NCI-H2029 treated with DMSO at 0.1 percent for 48 hours (cell line): ENCODE measurements at places on chromosomes 5 and 9.

DNA sequence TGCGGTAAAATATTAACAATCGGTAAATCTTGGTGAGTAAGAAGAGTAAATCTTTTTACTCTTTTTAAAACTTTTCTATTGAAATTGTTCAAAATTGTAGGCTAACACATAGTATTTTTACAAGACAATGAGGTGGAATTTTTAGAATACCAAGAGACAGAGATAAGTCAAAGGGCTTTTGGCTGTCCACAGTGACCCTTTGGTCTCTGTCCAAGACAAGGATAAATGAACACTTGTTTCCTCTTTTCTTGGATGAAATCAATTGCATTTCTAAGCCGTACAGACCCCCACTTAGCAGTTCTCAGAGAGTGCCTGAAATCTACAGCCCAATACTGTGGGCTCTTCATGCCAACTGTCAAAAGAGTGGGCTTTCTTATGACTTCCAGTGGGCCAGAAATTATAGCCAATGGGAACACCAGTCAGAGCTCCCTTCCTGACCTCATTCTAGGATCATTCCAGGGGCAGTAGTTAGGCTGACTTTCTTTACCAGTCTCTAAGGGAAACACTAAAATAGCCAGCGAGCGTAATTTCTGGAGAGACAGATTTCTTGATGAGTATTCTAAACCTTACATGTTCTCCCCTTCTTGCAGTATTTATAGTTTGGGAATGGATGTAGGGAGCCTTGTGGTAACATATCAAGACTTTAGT is 74.1 kb downstream of the GALNT10 start:
- DNase-seq = no peak

GRCh38 chr9:127887792-127888191 is 10.3 kb upstream of the AK1 start:
- DNase-seq = no peak

DNA sequence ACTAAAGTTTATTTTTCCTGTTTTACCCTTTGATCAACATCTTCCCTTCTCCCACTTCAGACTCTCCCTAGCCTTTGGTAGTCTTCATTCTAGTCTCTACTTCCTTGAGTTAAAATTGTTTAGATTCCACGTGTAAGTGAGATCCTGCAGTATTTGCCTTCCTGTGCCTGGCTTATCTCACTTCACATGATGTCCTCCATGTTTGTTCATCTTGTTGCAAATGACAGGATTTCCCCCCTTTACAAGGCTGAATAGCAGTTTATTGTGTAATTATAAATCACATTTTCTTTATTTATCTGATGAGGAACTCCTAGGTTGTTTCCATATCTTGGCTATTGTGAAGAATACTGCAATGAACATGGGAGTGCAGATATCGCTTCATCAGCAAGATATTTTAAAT is 461.7 kb downstream of the CHSY3 start:
- no peak for DNase-seq

DNA sequence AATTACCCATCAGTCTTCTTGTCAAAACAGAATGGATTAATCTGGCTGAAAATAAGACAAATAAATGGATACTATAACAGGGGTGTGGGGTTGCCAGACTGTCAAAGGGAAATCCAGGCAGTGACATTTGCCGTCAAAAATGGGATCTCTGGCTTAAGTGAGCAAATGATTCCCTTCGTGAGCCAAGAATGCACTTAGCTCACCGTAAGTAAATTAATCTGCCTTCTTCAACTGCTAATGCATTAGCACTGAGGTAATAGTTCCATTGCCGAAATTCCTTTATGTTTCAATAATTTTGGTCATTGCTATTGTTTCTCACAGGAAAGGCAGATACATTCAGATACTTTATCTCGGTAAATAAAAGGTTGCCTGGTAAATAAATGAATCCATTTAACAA is 377.8 kb downstream of the KIAA0825 start:
- DNase-seq = no peak

DNA sequence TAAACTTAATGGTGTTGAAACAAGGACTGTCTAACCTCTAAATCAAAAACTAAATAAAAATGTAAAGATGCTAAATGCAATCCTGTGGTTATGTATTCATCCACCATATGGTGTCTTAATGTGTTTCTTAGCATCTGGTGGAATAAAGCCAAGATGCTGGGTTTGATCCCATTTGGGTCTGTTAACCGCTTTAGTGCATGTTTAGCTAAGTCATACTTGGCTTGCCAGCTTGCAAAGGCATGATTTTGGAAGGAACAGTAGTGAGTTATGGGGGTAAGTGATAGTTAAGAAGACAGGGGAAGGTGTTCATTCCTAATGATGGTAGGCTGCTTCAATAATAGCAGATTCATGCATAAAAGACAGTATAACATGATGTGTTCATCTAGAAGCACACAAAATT is 139.0 kb upstream of the SLC27A6 start:
- DNase-seq = no peak

DNA sequence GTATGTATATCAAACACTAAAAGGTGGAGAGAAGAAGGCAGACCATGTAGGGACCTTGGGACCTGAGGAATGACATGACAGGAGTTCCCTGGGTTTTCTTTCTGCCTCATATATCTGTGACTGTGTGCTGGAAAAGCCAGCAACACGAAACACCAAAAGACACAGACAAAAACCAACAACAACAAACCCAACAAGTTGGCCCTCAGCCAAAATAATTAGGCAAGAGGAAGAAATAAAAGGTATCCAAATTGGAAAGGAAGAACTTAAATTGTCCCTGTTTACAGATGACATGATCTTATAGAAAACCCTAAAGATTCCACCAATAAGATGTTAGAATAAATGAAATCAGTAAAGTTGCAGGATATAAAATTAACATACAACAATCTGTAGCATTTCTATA is 21.7 kb downstream of the ABO start:
- no peak for DNase-seq

- no peak for DNase-seq
Measured at GRCh38 chr5:180396926-180397325, 43.8 kb upstream of the GFPT2 start.

GRCh38 chr9:100111235-100111634 is 12.2 kb downstream of the INVS start:
- peak; percentile 47 for DNase-seq

- DNase-seq = no peak
Measured at GRCh38 chr9:78970375-78970774, 601.4 kb upstream of the TLE4 start.

- DNase-seq = no peak
Measured at GRCh38 chr9:136194540-136194939, 10.4 kb downstream of the LHX3 start.

DNA sequence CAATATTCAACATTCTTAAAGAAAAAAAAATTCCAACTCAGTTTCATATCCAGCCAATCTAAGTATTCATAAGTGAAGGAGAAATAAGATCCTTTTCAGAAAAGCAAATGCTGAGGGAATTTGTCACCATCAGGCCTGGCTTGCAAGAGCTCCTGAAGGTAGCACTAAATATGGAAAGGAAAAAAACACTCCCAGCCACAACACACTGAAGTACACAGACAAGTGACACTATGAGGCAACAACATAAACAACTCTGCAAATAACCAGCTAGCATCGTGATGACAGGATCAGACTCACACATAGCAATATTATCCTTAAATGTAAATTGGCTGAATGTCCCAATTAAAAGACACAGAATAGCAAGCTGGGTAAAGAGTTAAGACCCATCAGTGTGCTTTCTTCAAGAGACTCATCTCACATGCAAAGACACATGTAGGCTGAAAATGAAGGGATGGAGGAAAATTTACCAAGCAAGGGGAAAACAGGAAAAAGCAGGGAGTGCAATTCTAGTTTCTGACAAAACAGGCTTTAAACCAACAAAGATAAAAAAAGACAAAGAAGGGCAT is 33.1 kb downstream of the ANKRD33B start:
- no peak for DNase-seq

DNA sequence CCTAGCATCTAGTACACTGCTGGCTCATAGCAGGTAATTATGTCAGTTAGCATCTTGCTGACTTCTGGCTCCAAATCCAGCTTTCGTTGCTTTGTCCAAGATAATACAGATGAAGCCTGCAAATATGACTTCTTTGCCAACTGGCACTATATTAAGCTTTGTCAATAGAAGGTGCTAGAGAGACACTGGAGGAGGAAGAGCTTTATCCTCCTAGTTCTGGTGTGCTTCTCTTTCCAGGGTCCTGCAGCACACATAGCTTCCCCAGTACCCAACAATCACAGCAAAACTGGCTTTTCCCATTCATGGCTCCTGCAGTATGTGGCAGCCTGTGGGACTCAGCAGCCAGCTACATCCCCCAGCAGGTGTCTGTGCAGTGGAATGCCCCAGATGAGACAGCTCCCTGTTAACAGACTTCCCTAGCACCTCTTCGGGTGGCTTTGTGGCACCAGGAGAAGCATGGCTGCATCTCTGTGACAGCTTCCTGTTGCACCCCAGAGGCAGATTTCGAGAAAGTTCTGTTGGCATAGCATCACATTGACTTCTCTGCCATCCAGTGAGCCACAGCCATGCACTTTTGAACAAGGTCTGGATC is 147.8 kb downstream of the OXCT1 start:
- no peak for DNase-seq
